ENCODE measurements at places on chromosomes 5 and 9.

GRCh38 chr5:6937677-6938076, 224.4 kb downstream of the TENT4A start:
- DNase-seq = no peak

DNA sequence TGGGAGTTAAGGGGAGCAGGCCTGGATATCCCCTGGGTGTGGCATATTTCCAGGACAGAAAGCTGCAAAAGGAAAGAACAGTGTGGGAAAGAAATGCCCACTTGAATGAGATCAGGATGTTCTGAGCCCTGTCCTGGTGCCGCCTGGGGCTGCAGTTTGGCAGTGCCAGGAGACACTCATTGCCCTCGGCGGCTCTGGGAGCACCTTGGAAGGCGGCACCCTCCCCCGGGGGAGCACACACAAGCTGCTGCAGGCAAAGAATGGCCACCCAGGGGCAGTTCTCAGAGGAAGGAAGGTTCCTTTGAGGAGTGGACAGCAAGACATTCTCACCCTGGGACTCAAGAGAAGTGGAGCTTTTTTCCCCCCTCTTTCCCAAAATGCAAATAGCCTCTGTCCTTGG, 305.3 kb downstream of the NTRK2 start:
- no peak for DNase-seq

DNA sequence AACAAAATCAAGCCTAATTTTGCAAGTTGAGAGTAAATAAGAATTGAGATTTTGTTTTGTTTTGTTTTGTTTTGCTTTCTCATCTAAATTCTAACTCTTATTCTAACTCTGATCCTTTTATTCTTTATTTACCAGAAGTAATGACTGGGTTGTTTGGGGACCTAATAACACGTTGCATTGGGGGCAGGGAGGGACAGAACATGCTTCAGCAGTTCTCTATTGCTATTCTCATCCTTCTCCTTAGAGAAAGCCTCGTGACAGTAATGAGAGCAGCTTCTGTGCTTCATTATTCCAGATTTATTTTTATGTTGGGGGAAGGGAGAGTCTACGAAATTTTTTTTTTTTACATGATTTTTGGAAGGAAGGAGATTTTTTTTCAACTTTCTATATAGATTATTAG, 21.1 kb downstream of the CPEB4 start:
- DNase-seq = no peak

DNA sequence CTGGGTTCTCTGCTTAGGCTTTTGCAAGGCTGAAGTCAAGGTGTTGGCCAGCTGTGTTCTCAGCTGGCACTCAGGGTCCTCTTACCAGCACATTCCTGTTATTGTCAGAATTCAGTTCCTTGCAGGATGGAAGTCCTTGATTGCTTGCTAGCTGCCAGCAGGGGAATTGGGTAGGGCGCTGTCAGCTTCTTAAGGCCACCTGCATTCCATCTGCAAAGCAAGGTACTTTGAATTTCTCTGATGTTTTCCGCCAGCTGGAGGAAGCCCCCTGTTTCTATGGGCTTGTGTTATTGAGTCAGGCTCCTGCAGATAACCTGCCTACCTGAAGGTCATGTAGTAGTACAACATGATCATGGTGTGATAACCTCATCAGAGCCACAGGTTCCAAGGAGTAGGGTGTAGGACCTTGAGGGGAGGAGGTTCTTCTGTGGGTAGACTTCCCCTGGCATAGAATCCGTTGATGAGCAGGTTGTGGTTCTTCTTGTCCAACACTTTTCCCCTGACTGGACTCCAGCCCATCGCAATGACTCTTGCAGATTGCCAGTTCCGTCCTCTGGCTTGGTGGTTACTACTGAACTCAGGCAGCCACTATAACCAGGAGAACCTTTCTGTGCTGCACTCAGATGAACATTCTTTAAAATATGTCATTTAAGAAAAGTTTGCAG, 6.8 kb downstream of the TENT4A start:
- DNase-seq = peak; percentile 29

DNA sequence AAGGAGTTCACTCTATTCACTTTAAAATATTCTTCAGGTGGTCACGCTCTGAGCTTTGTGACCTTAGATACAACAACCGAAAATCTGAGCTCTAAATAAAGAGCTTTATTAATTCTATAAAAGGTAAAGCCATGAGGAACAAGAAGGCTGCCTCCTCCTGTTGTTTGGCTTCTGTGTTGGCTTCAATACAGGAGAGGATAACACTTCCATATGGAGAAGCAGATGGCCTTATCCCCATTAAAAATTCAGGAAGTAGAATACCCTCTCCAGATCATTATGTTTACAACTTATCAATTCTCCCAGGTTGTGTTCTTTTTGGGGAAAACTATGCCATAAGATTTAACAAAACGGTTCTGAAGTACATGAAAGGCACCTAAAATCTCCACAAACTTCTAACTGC, 128.4 kb downstream of the TTC39B start:
- no peak for DNase-seq

DNA sequence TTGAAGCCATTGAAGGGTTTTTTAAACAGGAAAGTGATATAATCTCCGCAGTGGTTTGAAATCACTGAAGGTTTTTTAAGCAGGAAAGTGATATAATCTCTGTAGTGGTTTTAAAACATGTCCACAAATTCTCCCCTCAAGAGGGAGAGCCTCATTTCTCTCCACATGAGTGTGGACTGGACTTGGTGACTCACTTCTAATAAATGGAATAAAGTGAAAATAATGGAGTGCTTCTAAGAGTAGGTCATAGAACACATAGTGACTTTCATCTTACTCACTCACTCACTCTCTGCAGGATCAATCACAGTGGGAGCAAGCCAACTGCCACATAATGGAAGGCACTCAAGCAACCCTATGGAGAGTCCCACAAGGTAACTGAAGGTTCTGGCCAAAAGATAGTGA, 12.0 kb downstream of the CTNNAL1 start:
- DNase-seq = peak; percentile 64

GRCh38 chr9:121765021-121765950, 113.9 kb downstream of the DAB2IP start:
- peak; percentile 36 for DNase-seq

- no peak for DNase-seq
Observed at GRCh38 chr9:114153761-114154599, 1.4 kb upstream of the COL27A1 start.

DNA sequence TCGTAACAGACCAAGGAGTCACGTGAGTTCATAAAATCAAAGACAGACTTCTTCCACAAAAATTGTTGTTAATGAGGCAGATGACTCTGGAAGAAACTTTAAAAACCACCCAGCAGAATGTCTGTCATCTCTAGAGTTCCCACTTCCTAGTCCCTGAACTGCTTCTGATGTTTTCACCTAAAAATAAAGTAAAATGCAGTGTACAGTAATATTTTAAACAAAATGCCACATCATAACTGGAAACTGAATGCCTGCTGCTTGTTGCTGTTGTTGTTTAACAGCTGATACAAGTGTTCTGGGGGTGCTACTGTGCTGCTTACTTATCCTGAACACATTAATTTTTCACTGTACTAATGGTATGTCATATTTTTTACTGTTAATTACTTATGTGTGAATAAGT, 577.2 kb downstream of the MTRR start:
- no peak for DNase-seq

All from fibroblast of the aortic adventitia (primary cell).